ENCODE measurements at places on chromosomes 2 and 18.

DNA sequence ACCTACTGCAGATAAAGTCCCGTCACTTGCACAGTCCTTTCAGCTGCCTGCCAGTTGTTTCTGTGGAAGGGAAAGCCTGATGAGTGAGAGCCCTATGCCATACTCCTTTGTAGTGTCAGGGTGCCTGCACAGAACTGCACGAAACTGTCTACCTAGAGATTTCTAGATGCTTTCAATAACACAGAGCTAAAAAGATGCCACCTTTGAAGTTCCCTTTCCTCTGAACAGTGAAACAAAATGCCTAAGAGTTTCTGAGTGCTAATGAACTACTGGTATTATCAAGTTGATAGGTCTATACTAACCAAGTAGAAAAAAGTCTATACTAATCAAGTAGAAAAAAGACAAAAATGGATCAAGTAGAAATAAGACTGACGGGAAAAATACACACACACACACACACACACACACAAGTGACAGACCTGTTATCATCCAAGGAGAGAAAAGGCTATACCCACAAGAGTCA, 79.0 kb downstream of the TLK1 start:
- DNase-seq: no peak

DNA sequence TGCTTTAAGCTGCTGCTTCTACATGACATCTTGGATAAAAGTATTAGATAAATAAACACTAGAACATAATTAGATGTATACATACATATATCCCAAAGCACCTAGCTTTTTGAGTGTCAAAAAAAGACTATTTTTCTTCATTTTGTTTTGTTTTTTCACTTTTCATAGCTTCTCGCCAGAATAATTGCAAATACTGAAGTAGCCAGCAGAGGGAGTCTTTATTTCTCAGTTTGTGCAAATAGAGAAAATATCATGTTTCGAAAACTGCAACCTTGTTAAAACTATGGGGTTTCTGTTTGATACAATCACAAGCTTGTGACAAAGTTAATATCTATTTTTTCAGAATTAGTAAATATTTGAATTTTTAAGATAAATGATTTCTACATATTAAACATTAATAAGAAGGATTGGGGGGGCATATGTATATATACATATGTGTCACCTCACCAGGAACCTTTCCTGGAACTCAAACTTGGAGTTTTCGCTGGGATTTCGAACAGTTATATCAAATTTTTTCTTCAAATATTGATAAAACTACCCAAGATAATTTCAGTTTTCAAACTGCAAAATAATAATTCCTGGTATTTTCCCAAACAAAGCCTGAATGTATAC, 61.0 kb downstream of the GRB14 start:
- DNase-seq: no peak

GRCh38 chr2:149020432-149020851, 18.1 kb upstream of the LYPD6B start:
- DNase-seq: no peak

GRCh38 chr2:183204397-183204796, 80.2 kb downstream of the NUP35 start:
- no peak for DNase-seq

- DNase-seq: no peak
These were observed 70.6 kb downstream of the LYPD6 start for GRCh38 chr2:149400997-149401396.

- no peak for DNase-seq
These were observed 36.1 kb upstream of the CAB39 start for GRCh38 chr2:230676546-230676945.

GRCh38 chr18:78924301-78924700, 55.3 kb upstream of the SALL3 start:
- DNase-seq: no peak

GRCh38 chr2:108560895-108561530, 26.7 kb downstream of the LIMS1 start:
- no peak for DNase-seq

DNA sequence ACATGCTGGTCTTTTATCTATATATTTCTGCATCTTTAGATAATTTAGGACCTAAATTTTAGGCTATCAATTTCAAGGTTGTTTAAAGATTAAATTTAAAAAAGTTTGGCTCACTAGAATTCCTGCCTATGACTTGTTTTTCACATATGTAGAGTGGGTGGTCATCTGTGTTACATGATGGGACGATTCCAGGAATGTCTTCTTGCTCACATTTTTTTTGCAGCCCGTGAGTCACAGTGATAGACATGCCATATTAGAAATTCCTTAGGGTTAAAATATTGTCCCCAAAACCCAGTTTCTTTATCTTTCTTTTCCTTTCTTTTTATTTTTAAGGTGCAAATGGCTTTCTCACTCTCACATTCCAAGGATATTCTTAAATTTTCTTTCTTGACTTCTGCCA, 652.0 kb downstream of the PLCL1 start:
- no peak for DNase-seq

DNA sequence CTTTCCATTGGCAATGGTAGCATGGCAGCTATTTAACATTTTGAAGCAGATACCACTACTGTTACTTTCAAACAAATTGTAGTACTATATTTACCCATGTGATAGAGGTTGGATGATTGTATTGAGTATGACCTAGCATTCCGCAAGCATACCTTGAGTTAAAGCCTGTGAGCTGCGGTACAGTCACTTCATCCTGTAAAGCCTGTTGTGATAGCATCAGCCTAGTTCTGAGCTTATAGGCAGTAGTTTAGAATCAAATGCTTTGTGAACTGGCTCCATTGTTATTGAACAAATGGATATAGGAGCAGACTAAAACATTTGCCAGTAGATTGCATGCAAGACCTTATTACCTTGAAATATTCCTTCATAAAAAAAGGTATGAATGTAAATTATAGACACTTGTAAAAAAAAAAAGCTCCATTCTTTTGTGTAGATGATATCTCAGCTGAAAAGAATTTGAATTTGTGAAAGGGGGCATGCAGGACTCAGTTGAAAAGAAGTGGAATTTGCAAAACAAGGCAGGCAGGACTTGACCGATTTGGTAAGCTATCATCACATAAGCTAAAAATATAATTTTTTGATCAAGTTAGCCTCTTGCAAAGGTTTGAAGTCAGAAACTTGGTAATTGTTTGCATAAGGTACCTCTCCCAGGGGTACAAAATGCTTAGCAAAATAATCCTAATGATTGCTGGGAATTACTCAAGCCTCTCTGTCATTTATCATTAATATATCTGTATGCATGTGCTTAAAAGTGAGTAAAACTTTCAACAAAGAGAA, 138.5 kb upstream of the ITGA4 start:
- no peak for DNase-seq

- no peak for DNase-seq
These were observed 70.0 kb upstream of the NDUFV2 start for GRCh38 chr18:9032519-9032918.

- DNase-seq: no peak
These were observed 104.5 kb upstream of the SMIM21 start for GRCh38 chr18:75531851-75532459.

DNA sequence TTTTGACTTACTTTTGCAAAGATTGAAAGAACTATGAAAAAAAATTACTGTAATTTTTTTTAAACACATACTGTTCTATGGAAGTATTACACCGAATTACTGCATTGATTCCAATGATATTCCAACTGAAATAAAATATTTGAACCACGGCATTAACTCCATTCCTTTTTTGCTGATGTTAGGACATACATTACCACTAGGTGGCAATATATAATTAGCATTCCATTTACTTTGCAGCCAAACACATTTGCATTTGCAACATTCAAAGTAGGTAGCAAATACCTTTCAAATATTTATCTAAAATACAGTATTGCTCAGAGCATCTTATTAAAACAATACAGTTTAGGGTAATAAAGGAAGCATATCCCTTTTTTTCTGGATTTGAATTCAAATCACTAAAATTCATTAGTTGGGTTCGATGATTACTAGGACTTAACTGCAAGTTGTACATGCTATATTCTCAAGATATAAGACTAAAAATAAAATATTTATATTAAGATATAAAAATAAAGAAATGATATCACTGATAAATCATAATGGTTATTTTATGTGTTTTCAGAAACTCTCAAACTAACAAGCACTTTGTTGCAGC, 31.3 kb downstream of the LANCL1 start:
- no peak for DNase-seq

DNA sequence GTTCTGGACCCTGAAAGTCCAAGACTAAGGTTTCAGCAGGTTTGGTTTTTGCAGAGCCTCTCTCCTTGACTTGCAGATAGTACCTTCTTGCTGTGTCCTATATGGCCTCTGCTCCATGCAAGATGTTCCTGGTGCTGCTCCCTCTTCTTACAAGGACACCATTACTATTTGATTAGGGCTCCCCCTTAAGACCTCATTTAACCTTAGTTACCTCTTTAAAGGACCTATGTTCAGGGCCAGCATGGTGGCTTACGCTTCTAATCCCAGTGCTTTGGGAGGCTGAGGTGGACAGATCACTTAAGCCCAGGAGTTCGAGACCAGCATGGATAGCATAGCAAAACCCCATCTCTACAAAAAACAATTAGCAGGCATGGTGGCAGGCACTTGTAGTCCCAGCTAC, 179.0 kb downstream of the SLC39A10 start:
- no peak for DNase-seq

DNA sequence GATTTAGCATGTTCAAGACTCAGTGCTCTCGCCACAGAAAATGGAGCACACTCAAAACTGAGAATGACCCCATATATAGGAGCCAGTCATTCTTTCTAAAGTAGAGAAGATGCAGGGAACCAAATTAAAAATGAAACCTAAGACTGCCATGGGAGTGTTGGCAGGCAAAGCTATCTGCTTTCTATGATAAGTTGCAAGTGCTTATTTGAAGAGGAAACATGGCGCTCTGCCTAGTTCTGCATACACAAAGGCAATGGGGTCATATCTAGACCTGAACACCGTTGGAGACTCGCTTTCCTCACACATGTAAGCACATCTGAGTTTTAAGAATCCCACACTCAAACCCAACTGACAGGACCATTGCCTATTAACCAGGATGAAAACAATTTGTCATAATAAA, 292.5 kb downstream of the ALK start:
- DNase-seq: no peak

Data from H7 (cell line).